Fibroblast of villous mesenchyme (primary cell): ENCODE measurements at places on chromosomes 1 and 21. TPM values are rescaled to one million over a fixed set of nuclear protein-coding genes. Genes with fewer than 3 reads are reported as not detected.

Gene CFHR2
- not detected in 2 replicates for total RNA-seq

Gene GPR3
- total RNA-seq = 0.64 and 0.86 TPM in 2 replicates

Gene SAMD13
- total RNA-seq = under 0.01 and 0.64 TPM in 2 replicates

Gene OXCT2
- 1.7 and 5.2 TPM in 2 replicates for total RNA-seq

Gene ETV3L
- total RNA-seq = not detected in 2 replicates

Gene SLC30A7
- 52.5 and 90.7 TPM in 2 replicates for total RNA-seq

Gene TRIM58
- 0.97 and 3.5 TPM in 2 replicates for total RNA-seq

Gene OR2W3
- 0.86 and 0.97 TPM in 2 replicates for total RNA-seq

Gene TNNI3K
- total RNA-seq = 1.3 TPM in 1 of 2 replicates, not detected in the other

Gene SLC9A1
- 6.0 and 7.4 TPM in 2 replicates for total RNA-seq

Gene IFNGR2
- 52.5 and 69.1 TPM in 2 replicates for total RNA-seq
